ENCODE measurements at places on chromosomes 11 and 22.

- no peak for DNase-seq
Observed at GRCh38 chr11:72511393-72512047, 77.2 kb upstream of the CLPB start.

GRCh38 chr22:20453222-20453621, 15.6 kb upstream of the SCARF2 start:
- DNase-seq = no peak

- DNase-seq = peak; percentile 89
Observed at GRCh38 chr11:46895821-46896220, 22.5 kb downstream of the LRP4 start.

GRCh38 chr11:69416762-69417698, 64.4 kb upstream of the LINC01488 start:
- no peak for DNase-seq

- DNase-seq = no peak
Observed at GRCh38 chr22:18095101-18095805, 15.4 kb upstream of the TUBA8 start.

DNA sequence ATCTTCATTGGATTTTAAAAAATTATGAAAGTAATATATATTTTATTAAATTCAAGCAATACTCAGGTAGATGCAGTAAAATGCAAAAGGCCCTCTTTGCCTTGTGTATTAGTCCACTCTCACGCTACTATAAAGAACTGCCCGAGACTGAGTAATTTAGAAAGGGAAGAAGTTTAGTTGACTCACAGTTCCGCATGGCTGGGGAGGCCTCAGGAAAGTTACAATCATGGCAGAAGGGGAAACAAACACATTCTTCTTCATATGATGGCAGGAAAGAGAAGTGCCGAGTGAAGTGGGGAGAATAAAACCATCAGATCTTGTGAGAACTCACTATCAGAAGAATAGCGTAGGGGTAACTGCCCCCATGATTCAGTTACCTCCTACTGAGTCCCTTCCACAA, 130.8 kb downstream of the HIPK3 start:
- DNase-seq = no peak

GRCh38 chr22:27785831-27786230, 15.7 kb downstream of the MN1 start:
- no peak for DNase-seq

- peak; percentile 43 for DNase-seq
Observed at GRCh38 chr11:58616594-58616993, 5.9 kb upstream of the CNTF start.

GRCh38 chr11:130904380-130904779, 11.9 kb downstream of the SNX19 start:
- no peak for DNase-seq

- DNase-seq = no peak
Observed at GRCh38 chr11:122102426-122102825, 13.6 kb downstream of the BLID start.

DNA sequence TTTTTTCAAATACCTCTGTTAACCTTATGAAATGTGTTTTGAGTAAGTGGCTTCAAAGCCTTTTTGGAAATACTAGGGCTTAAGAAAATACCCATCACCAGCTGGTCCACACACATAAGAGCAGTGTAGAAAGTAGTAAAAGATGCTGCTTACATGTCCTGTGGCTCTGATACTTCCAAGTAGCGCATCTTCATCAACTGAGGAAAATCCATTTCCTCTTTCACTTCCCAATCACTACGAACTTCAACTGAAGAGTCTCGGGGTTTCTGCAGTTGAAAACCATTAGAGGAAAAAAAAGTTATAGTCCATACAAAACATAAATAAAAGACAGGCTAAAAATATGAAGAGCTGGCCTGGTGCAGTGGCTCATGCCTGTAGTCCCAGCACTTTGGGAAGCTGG, 8.5 kb downstream of the EIF3D start:
- DNase-seq = no peak

DNA sequence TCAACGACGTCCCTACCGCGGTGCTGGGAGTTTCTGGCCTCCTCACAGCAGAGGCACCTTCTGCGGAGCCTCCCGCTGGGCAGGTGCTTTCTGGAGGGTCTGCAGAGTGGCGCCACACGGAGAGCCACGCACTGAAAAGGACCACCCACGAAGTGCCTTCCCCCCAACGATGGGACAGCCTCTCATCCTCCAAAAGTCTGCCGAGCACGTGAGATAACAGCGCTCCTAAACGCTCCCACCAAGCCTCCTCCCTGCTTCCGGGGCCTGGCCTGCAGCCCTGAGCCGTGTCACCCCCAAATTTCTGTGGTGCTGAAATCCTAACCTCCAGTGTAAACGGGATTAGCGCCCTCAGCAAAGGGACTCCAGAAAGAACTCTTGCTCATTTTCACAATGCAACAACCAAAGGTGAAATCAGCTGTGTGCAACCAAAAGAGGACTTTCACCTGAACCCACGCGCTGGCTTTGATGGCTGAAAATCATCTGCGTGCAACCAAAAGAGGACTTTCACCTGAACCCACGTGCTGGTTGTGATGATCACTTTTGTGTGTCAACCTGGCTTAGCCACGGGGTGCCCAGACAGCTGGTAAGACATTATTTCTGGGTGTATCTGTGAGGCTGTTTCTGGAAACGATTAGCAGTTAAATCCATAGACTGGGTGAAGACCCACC, 924.6 kb downstream of the BRD1 start:
- no peak for DNase-seq

- DNase-seq = peak; percentile 68
Observed at GRCh38 chr11:35404388-35404775, 15.0 kb downstream of the SLC1A2 start.

DNA sequence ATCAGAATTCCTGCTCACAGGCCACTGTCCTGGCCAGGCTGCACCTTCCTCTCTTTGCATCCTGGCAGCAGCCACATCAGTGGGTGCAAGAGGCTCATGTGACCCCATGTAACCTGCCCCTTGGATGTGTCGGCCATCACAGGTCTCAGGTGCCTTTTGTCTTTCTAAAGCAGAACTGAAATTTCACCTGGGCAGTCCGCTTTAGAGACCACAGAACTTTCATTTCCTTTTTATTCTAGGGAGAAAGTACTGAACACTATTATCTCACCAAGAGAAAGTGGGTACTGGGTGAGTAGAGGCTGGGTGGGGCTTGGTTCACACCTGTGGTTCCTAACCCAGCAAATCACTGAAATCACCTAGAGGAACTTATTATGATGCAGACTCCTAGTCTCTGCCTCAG, 51.7 kb upstream of the NUP160 start:
- no peak for DNase-seq

DNA sequence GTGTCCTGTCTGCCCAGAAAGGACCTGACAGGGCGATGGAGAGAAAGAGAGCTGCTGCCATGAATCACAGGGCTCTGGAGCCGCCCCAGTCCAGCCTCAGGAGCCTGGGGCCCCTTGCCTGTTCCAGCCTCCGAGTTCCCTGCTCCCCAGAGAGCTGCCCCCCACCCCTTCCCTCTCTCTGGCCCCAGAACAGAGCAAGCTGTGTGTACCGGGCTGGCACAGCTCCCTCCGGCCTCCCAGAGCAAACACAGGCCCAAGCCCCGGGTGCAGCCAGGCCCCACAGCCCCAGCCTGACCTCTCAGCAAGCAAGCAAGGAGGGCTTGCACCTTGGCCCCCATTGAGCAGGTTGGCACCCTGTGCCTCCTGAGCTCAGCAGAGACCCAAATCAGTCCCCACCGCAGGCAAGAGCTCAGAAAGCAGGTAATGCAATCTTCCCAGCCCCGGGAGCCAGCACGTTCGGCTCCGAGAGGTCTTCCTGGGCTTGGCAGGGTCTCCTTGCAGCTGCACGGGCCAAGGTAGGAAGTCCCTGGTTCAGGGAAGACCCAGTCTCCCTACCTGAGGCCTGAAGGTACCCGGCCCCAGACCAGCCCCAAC, 1.4 kb downstream of the PACSIN3 start:
- DNase-seq = peak; percentile 87
